ENCODE measurements at places on chromosomes 12 and 14. TPM values are rescaled to one million over a fixed set of nuclear protein-coding genes. Genes with fewer than 3 reads are reported as not detected.

The ACTR10 gene
- 54.2 TPM for total RNA-seq

The KCNK10 gene
- total RNA-seq: not detected

The JAG2 gene
- total RNA-seq: 30.8 TPM

The RBP5 gene
- not detected for total RNA-seq

The SSPN gene
- total RNA-seq: 0.55 TPM

The ATF1 gene
- 45.0 TPM for total RNA-seq

The NOS1 gene
- total RNA-seq: 0.63 TPM

The NRL gene
- 0.92 TPM for total RNA-seq

The CCDC60 gene
- not detected for total RNA-seq

The FOXG1 gene
- total RNA-seq: 0.14 TPM

The FLRT2 gene
- 4.1 TPM for total RNA-seq

The C12orf43 gene
- 23.7 TPM for total RNA-seq

The GPR162 gene
- 0.27 TPM for total RNA-seq

The INHBC gene
- 0.05 TPM for total RNA-seq

The COX8C gene
- not detected for total RNA-seq

The EMC9 gene
- 66.1 TPM for total RNA-seq

The C1QL4 gene
- 6.5 TPM for total RNA-seq

The MYO1H gene
- not detected for total RNA-seq

The NR1H4 gene
- total RNA-seq: 0.08 TPM

The ANKS1B gene
- total RNA-seq: 0.38 TPM

The KRT85 gene
- total RNA-seq: not detected

The FSCB gene
- total RNA-seq: not detected

The PELI2 gene
- 0.93 TPM for total RNA-seq

The CLEC4A gene
- not detected for total RNA-seq

The STAC3 gene
- total RNA-seq: 0.43 TPM

The ASPG gene
- 0.06 TPM for total RNA-seq

The EPYC gene
- total RNA-seq: not detected
